ENCODE measurements at places on chromosomes 12 and 14.

GRCh38 chr12:95773320-95773719 is 17.2 kb downstream of the NTN4 start:
- no peak for DNase-seq

- no peak for DNase-seq
Observed at GRCh38 chr12:63129927-63130326, 21.1 kb downstream of the AVPR1A start.

- no peak for DNase-seq
Observed at GRCh38 chr14:37124614-37125013, 47.8 kb downstream of the SLC25A21 start.

DNA sequence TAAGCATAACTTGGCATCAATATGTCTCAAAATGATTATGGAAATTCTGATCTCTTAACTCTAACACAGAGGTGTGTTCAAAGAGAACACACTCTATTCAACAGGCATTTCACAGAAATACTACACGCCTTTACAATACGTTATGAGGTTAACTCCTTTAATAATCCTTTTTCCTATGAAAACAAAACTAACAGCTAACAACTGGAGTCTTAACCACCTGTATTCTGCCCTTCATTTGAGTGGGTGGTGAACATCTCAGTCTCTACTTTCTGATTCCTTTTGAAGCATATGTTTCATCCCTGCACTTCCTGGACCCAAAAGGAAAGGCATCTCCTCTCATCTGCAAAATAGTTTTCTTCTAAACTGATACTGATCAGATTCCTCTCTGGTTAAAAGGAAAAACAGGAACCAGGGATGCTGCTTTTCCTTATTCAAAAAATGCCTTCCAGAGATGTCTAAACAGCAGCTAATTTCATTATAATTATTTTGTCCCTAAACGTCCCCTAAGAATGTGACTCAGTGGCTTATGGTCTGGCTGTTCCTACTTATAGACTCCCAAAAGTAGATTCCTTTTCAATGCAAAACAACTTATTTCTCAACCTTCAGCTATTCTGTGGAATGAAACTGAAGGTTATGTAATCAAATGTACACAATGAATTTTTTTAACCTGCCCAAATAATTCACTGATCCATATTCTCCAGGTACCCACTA is 24.1 kb downstream of the ITPR2 start:
- DNase-seq, result no peak

DNA sequence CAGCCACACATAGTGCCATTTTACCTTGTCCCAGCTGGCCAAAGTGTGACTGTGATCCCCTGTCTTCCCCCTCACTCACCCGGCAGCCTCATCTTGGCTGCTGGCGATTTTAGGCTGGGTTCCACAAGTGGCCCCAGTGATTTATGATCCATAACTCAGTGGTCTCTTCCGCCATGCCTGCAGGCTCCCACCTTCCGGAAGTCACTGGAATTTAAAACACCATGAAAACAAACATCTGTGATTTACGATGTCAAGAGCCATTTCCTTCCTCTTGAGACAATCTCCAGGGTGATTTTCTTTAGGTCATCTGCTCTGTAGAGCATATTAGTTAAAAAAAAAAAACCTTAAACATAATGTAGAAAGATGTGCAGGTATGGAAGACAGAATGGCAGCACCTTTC is 282.3 kb downstream of the CACNA1C start:
- DNase-seq, result no peak

GRCh38 chr12:127342861-127343260 is 924.1 kb upstream of the TMEM132C start:
- DNase-seq, result no peak

GRCh38 chr14:39621678-39622077 is 189.4 kb upstream of the FBXO33 start:
- no peak for DNase-seq

GRCh38 chr12:45415393-45415817 is 199.5 kb downstream of the ANO6 start:
- DNase-seq, result no peak

- no peak for DNase-seq
Observed at GRCh38 chr14:22641846-22642245, 2.3 kb downstream of the OR6J1 start.

DNA sequence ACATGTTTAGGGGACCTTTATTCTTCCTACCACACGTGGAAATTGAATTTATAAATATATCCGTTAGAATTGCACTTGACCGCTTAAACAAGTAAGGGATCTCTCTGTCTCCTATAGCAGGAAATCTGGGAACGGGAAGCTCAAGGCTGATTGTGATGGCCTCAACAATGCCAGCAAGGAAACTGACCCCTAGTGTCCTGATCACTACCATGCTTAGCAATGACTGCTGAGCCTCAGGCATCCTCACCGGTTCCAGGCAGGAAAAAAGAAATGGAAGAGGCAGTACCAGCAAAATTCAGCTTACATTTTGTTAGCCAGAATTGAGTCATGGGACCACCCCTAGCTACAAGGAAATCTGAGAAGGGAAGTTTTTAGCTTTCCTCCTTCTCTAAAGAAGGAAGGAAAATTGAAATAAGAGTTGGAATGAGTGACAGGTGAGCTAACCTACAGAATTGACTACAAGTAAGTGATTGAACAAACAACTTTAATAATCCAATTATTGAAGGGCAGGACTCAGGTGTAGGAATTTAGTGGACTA is 43.9 kb upstream of the AMN1 start:
- no peak for DNase-seq

- DNase-seq, result no peak
Observed at GRCh38 chr14:44135972-44136371, 371.1 kb downstream of the FSCB start.
